CD4-positive, alpha-beta T cell treated with Interleukin-1 beta for 1 hour (primary cell): ENCODE measurements at places on chromosomes 13 and 19.

- DNase-seq, result peak; percentile 74
Observed at GRCh38 chr19:14383661-14384555, 2.7 kb downstream of the ADGRE5 start.

GRCh38 chr13:37944869-37945442 lies 75.4 kb upstream of the TRPC4 start:
- no peak for DNase-seq

GRCh38 chr13:83377491-83377890 lies 504.8 kb downstream of the SLITRK1 start:
- DNase-seq, result no peak

DNA sequence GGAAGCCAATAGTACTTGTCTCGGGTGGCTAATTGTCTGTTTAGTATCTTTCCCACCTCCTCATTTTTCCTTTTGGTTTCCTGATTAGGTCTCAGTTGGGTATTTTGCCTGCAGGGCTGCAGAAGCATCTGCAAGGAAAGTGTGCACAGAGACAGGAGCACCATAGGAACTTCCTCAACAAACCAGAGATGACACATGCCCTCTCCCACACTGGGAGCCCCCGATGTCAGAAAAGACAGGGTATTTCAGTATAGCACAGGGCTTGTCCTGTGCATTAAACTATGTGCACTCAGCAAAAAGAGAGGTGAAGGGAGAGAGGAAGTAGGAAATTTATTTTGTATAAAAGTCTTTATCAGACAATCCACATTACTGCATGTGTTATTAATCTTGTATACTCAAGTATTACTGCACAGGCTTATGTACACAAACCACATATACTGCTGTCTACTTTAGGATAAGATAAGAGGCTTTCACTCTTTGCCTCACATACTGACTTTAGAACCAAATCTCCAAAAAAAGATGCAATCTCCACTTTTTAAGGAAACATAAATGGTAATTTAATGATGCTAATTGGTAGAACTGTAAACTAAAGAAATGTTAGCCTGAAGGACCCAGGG lies 501.0 kb downstream of the FOXO1 start:
- DNase-seq, result no peak

DNA sequence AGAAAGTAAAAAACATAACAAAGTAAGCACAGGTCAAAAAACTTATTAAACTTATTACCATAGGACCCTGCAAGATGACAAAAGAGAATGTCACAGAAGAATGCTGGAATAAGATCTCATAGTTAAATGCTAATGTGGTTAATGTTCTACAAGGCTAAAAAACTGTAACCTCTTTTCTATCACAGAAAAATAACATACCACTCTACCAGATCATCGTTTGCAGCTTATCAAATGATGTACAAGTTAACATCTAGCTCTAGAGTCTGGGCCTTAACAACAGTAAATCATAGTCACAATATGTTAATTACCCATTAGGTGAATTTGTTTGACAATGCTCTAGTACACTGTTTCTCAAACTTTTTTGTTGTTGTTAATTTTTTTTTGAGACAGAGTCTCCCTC lies 53.0 kb downstream of the NUFIP1 start:
- DNase-seq, result no peak

DNA sequence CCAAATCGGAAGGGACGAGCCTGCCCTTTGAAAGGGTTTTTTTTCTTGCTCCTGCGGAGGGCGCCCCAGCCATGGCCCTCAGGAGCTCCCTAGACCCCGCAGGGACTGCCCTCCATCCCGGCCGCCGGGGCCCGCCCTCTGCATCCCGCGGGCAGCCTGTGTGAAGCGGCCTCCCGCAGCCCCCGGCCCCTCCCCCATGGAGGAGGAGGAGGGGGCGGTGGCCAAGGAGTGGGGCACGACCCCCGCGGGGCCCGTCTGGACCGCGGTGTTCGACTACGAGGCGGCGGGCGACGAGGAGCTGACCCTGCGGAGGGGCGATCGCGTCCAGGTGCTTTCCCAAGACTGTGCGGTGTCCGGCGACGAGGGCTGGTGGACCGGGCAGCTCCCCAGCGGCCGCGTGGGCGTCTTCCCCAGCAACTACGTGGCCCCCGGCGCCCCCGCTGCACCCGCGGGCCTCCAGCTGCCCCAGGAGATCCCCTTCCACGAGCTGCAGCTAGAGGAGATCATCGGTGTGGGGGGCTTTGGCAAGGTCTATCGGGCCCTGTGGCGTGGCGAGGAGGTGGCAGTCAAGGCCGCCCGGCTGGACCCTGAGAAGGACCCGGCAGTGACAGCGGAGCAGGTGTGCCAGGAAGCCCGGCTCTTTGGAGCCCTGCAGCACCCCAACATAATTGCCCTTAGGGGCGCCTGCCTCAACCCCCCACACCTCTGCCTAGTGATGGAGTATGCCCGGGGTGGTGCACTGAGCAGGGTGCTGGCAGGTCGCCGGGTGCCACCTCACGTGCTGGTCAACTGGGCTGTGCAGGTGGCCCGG lies 815 bp downstream of the MAP3K10 start:
- peak; percentile 15 for DNase-seq

GRCh38 chr13:100280681-100281080 lies 191.8 kb downstream of the PCCA start:
- DNase-seq, result no peak

GRCh38 chr19:35346193-35347052 lies 1.3 kb upstream of the FFAR1 start:
- DNase-seq, result peak; percentile 82

DNA sequence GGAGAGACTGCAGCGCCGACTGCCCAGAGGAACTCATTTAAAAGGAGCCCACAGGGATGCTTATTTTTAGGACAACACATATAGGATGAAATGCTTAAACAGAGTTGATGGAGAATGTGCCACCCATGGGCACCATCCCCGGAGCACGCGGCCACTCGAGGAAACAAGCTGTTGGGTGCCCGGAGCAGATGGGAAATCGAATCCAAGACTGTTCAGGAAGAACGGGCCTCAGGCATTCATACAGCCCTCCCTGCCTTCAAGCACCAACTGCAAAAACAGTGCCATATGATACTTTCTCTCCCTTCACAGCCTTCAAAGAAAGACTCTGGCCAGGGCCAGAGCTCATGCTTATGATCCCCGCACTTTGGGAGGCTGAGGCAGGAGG lies 40.2 kb downstream of the RAB20 start:
- DNase-seq, result no peak

DNA sequence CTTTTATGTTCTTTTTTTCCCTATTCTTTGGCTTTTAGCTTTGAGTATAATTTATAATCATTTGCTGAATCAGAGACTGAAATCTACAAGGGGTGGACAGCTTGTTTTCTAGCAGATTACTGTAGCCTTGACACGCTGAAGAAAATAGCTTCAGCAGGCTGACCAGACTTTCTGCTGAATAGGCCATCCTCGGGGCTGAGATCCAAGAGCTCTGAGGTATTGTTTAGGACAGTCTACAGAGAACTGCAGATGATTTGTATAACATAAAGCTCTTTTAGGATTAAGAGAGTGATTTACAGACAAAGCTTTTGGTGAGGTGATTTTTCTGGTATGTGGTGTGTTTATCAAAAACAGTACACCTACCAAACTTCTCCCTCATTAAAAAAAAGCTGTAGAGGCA lies 16.8 kb downstream of the POLR1D start:
- DNase-seq, result no peak

DNA sequence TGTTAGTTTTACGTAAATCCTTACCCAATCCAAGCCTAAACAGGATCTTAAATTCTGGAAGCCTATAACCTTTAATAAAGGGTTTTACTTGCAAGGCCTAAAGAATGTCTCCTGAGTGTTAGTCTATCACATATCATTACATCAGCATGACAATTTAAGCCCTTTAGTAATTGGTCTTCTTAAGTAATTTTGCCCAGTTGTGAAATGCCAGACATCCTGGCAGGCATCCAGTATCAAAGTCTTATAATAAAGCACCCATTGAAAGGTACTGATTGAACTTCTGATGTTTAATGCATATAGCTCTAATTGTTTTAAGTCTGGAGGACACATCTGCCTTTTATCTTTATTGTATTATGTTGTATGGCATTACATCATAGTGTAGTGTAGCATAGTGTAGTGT lies 1078.9 kb downstream of the SLITRK1 start:
- DNase-seq, result no peak

- DNase-seq, result no peak
Observed at GRCh38 chr13:31605076-31605860, 134.1 kb upstream of the RXFP2 start.

- peak; percentile 26 for DNase-seq
Observed at GRCh38 chr13:29369060-29369743, 226.3 kb downstream of the SLC7A1 start.

GRCh38 chr19:32171719-32172151 lies 173.7 kb upstream of the ZNF507 start:
- no peak for DNase-seq

DNA sequence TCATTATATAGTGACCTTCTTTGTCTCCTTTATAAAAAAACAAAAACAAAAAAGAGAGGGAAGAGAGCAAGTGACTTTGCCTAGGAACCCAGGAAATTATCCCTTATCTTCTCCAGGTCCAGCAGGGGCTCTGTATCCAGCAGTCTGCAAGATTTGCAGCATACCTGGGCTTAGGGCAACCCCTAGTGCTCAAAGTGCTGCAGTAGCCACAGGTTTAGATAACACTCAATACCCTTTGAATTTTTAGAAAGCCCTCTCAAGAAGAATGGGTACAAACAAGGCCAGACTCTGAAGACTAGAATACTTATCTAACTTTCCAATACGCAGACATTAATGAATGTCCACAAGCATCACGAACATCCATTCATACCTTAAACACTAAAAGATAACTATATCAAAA lies 43.2 kb downstream of the CCNA1 start:
- DNase-seq, result no peak

GRCh38 chr13:109764470-109765291 lies 21.7 kb downstream of the IRS2 start:
- DNase-seq, result no peak

GRCh38 chr19:19531951-19532805 lies 3.5 kb downstream of the YJEFN3 start:
- DNase-seq, result peak; percentile 81

GRCh38 chr13:33228648-33229445 lies 56.7 kb downstream of the STARD13 start:
- peak; percentile 46 for DNase-seq

DNA sequence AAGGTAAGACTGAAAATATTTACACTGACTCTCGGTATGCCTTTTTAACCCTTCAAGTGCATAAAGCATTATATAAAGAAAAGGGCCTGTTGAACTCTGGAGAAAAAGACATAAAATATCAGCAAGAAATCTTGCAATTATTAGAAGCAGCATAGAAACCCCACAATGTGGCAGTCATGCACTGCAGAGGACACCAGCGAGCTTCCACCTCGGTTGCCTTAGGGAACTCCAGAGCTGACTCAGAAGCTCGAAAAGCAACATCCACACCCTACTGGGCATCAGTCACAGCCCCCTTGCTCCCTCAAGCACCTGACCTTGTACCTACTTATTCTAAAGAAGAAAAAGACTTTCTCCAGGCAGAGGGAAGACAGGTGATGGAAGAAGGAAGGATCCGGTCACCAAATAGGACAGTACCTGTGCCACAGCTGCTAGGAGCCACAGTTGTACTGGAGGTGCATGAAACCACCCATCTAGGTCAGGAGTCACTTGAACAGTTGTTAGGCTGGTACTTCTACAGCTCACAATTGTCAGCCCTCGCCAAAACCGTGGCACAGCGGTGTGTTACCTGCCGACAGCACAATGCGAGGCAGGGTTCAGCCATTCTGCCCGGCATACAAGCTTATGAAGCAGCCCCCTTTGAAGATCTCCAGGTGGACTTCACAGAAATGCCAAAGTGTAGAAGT lies 2.9 kb downstream of the ZNF816 start:
- no peak for DNase-seq

DNA sequence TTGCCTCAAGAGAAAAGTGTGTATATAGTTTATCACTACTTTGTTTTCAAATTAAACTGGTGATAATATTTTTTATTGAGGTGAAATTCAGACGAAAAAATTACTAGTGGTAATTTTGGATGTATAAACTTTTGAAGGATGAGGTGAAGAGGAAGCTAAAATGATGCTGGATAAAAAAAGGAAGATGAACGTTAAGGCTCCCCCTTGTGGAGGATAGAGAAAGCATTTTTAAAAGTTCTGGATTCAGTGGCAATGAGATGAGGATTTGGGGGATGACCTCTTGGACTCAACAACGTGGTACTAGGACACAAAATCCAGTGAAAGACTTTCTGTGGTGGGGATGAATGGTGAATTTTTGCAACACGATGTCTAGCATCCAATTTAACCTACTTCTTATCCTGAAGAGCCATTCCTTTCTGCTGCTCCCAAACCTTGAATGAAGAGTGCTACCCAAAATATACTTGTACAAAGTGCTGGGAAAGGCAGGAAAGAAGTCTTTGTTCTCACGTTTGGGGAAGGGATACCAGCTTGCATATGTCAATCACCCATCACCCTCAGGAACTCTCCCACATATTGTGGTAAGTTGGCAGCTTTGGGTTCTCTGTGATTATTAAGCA lies 7.3 kb upstream of the SIGLEC5 start:
- no peak for DNase-seq

DNA sequence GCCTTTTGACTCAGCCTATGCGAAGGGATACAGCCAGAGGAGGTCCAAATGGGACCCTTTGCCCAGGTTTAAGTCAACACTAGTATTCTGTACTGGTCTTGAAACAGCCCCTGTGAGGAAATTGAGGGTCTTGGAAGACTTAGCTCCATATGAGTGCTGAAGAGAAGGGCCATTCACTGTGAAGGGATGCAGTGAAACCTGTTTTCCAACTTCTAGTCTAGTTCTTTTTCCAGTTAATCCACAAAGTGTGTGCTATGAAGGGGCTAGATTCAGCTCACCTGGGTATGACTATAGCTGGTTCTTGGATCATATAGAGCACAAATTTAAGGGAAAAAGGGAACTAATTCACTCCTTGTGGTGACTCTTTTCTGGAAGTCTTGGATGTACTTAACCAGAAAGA lies 4.0 kb downstream of the ZBTB32 start:
- DNase-seq, result no peak

- no peak for DNase-seq
Observed at GRCh38 chr13:75421133-75421532, 60.8 kb downstream of the TBC1D4 start.

- DNase-seq, result no peak
Observed at GRCh38 chr13:95217920-95218830, 83.1 kb downstream of the ABCC4 start.

DNA sequence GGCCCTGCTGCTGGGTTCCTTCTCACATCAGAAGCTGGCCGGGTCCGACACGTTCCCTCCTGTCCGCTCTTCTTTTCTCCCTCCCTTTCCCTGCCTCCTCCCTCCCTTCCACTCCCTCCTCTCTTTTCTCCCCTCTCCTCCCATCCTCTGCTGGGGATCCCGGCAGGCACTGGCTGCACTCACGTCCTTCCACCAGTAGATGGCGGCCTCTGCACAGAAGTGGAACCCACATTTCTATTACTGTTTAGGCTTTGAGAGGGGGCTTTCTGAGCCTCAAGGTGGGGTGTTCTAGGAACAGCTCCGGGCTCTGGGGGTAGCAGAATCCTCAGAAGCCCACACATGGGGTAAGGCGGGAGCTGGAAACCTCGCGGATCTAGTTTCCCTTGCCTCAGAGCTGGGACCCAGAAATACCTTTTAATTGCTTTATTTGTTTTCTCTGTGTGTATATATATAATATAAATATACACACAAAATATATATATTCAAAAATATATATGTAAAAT lies 294.2 kb downstream of the ZNF536 start:
- DNase-seq, result peak; percentile 20
